ENCODE measurements at places on chromosomes 5 and 9.

DNA sequence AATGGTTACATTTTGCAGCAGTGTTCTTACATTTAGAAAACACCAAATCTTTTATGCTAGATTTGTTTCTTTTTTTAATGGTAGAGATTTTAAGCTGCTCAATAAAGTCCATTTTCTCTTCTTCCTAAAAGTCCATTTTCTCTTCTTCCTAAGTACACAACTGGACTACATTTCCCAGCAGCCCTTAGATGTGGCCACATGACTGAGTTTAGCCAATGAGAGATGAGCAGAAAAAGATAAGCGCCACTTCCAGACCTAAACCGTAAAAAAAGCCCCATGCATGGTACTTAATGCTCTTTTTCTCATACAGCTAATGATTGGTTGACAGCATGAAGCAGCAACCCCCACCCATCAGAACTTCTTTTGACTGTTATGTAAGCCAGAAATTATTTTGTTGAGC is 206.7 kb downstream of the FAM114A2 start:
- no peak for DNase-seq

DNA sequence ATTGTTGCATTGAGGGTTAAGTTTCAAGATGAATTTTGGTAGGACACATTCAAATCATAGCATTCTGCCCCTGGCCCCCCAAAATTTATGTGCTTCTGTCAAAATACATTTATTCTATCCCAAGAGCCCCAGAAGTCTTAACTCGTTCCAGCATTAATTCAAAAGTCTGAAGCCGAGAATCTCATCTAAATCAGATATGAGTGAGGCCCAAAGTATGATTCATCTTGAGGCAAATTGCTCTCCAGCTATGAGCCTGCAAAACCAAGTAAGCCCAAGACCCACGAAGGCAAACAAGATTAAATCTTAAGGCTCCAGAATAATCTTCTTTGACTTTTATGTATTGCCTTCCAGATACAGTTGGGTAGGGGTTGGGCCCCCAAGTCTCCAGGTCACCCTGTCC is 19.2 kb downstream of the TNPO1 start:
- no peak for DNase-seq

DNA sequence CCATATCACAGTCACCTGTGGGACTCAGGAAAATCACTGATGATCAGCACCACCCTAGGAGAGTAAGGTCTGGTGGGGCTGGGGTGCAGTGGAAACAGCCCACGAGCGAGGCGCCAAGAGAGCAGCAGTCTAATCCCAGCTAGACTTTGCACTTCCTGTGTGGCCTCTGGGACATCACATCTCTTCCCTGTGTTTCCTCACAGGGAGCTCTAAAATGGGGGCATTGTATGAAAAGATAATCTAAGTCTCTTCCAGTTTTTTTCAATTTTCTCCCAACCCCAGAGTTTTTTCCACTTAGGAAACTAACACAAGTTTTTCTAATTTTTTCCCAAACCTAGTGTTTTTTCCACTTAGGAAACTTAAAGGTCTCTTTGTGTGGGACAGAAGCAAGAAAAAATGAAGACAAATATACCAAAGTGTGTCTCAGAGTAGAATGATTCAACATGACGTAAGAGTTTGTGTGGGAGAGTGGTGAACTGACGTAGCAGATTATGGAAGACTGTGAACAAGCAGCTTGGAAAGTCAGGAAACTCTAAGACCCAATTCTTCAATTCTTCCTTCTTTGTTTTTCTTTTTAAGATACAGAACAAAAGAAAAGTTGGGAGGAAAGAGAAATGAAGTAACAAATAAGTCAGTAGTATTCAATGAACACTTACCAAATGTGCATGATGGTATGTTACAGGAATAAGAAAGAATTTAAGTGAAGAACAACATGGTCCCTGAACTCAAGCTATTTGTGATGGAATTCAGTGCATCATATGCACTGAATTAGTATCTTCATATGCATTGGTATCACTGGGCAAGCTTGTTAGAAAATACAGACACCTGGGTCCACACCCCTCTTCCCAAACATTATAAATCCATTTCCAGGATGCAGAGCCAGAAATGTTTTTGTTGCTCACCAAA is 51.3 kb downstream of the LHFPL2 start:
- no peak for DNase-seq

GRCh38 chr9:86557918-86558317 is 203.7 kb upstream of the TUT7 start:
- DNase-seq, result no peak

DNA sequence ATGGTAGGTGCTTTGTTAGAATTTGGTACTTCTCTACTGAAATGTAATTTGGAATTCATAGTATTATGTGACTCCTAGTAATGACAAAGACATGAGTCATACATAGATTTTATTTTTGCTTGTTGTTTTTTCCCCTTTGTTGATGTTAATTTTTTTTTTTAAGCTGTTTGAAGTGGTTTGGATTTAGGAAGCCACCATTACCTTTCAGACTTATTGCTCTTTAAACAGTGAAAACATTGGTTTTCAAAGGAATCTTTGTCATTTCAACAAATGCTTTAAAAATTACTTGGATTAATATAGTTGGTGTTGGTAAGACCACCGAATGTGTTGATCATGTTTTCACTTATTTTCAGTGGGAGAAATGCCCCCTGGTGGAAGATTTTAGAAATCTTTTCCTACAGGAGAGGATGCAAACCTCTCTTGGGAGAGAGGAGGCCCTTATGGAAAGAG is 170.1 kb upstream of the PITX1 start:
- no peak for DNase-seq

- no peak for DNase-seq
Observed at GRCh38 chr9:131701789-131702337, 38.0 kb downstream of the RAPGEF1 start.

GRCh38 chr5:95621839-95622629 is 2.1 kb downstream of the GPR150 start:
- no peak for DNase-seq

DNA sequence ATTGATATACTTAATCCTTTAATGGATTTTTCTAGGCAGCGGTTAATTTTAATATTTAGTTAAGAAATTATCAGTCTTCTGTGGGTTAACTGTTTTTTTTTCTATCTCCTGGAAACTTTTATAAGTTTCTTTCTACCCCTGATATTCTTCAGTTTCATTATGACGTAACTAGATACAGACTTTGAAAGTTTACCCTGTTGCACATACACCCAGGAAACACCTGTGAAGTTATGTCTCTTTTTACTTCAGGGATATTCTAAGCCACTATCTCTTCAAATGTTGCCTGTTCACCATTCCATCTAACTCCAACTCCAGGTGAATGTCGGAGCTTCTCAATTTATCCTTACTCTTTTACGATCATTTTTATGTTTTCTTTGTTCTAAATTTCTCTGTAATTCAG is 329.0 kb downstream of the ICE1 start:
- no peak for DNase-seq

GRCh38 chr5:141349917-141350619 is at the start of gene PCDHGB1:
PCDHGB1 (plus strand) TSS chr5:141350099; CDS start chr5:141350261, 162 bp downstream.
- peak; percentile 35 for DNase-seq

- DNase-seq, result no peak
Observed at GRCh38 chr5:114238771-114239313, 123.0 kb upstream of the KCNN2 start.

- DNase-seq, result no peak
Observed at GRCh38 chr9:19239955-19240354, 9.5 kb downstream of the DENND4C start.

DNA sequence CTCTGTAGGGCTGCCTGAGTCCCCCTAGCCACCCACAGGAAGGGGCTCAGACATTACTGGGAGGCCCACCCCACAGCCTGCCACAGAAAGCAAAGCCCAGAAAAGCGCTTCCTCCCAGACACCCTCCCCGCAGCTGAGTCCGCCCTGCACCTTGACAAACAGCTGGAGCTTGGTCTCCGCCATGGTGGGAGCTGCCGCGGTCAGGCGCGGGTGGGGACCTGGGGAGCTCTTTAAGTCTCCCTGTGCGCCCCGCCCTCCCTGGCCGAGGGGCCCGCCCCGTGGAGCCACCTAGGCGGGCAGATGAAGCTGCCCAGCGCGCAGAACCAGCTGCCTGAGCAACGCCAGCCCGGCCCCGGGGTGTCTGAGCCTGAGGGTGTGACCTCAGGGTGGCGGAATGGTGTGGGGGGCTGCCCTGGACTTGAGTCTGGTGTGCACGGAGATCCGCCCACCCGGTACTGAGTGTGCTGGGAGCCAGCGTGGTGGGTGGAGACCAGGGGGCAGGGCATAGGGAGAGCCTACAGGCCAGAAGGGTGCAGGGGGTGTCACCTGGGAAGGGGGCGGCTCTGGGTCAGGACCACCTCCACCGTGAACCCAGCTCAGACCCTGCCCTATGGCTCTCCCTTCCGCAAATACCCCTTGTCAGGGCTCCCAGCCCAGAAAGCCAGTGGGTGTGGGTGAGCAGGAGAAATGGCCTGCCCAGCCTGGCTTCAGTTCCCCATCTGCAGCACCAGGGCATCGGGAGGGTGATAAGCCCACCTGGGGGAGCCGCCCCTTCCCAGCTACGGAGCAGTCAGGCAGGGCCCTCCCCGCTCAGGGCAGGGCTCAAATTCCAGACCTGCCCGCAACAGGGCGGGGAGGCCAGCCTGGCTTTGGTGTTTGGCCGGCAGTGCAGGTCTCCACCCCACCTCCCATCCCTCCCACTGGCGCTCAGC is at the start of gene CLIC3:
Gene CLIC3 (minus strand): TSS at position 208 of the 932 bp plus-strand sequence. CDS start 25 bp downstream, at position 183.
- DNase-seq, result no peak

GRCh38 chr5:113122053-113122452 is 145.5 kb downstream of the DCP2 start:
- no peak for DNase-seq

GRCh38 chr5:115263078-115263380 is 352 bp upstream of the PGGT1B start:
- DNase-seq, result no peak

GRCh38 chr9:86821006-86821845 is 126.1 kb downstream of the GAS1 start:
- DNase-seq, result no peak

DNA sequence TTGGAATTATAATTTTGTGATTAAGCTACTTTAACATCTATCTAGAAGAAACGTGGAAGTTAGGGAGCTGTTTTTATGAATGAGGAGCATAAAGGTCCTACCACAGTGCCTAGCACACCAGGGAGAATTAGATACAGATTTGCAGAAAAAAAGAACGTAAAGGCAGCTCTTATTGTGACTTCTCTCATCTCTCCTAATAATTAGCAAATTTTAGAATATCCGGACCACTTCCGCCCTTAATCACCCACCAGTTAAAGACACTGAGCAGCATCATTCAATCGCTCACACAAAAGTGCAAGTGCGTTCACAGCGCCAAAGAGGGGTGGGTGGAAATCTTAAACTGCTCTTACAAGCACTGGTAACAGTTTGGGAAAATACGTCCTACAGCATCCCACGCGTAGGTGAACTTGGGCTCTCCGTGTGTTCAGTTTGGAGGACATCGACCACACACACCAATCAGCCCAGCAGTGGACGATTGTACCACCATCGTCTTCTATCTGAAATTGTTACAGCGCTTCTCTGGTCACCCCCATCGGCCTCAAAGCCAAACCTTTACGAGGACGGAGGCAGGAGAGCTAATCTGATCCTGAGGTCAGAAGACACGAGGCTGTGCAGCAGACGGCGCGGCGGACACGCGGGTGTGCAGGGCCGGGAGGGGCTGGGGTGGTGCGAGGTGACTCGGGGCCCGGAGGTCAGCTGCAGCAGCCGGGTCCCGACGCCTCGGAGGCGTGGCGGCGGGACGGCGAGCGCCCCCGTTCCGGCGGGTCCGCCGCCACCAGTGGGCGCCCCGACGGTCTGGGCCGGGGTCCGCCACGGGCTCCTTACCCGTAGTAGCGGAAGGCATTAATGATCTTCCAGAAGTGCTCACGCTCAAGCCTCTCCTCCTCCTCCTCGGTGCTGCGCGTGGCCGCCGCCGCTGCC is 646 bp downstream of the CARNMT1 start:
- DNase-seq, result peak; percentile 42

GRCh38 chr9:116549061-116549664 is 137.9 kb upstream of the TRIM32 start:
- DNase-seq, result no peak

DNA sequence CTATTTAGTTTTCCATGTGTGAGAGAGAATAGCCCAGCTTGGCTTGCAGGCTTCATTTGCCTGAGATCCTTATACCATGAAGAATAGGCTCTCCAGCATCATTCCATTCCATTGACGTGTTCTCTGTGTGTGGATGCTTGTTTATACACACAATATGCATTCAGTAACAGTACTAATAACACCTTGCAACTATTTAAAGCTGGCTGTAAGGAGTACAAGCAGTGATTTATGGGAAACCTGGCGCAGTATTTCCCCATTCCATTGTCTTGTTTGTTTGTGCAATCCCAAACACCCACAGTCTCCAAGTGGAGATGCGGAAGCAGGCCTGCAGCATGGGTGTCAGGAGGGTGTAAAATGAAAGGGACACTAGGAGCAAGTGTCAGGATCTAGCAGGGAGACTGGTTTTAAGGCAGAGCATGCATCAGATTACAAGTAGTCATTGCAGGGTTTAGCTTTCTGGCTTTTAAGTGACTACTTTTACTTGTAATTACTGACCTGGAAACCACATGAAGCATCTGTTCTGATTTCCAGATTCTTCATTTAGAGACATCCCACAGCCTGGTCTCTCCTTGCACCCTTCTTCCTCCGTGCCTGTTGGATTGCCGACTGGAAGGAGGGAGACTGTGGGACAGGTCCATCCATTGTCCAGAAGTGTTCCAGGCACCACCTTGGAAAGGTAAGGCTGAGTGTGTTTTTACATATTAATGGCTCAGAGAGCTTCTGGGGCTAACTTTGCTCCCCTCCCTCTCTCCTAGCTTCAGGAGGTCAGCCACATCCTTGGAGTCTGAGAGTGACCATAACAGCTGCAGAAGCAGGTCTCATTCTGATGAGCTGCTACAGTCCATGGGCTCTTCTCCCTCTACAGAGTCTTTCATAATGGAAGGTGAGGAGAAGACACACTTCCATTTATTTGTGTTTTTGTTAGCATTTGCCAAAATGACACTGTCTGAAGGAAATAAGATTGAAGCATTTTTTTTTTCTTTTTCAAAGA is 241.6 kb downstream of the ARHGEF28 start:
- DNase-seq, result no peak

GRCh38 chr9:124859803-124860581 is 1.8 kb downstream of the RPL35 start:
- DNase-seq, result no peak

DNA sequence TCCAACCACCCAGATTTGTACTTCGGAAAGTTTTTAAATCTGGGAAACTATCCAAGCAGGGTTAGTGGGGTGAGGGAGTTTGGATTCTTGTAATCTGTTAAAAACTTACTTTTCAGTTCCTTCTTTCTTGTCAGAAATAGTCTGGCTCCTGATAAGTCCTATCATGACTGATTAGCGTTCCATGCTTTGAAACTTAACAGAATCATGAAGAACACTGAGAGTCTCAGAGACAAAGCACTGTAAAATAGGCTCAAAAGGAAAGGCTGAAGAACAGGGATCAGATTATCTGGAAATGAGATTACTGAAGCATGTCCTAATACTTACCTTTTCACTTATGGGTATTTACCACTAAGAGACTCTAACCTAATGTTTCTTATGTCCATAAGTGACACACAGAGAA is 242.5 kb downstream of the ARRDC3 start:
- DNase-seq, result no peak

DNA sequence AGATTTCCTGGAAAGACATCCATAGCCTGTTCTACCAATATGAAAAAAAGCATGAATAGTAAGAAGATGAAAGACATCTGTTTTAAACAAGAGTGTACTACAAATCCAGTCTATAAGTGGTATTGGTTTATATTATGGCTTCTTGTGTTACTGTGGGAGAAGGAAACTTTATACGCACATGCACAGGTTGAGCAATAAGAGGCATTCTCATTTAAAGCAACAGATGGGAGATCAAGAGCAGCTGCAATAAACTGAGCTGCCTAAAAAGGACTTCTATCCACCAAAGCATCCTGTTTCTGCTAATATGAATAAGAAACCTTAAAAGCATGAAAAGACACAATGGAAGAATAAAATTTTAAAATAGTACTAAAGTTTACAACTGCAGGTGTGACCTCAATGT is 8.6 kb upstream of the PCDHB1 start:
- no peak for DNase-seq
